ENCODE measurements at places on chromosomes 12 and 14. TPM values are rescaled to one million over a fixed set of nuclear protein-coding genes. Genes with fewer than 3 reads are reported as not detected.

Gene KRT6A
- not detected for total RNA-seq

Gene GDF3
- total RNA-seq = not detected

Gene CCDC175
- not detected for total RNA-seq

Gene RIPK3
- 0.32 TPM for total RNA-seq

Gene TCL1B
- total RNA-seq = not detected

Gene TWF1
- 224 TPM for total RNA-seq

Gene CLEC2B
- total RNA-seq = 40.6 TPM

Gene FAM216A
- 11.0 TPM for total RNA-seq

Gene SLCO1B1
- not detected for total RNA-seq

Gene KIF26A
- total RNA-seq = under 0.01 TPM

Gene RNASE3
- total RNA-seq = not detected

Gene GPRC5A
- 25.8 TPM for total RNA-seq

GRCh38 chr14:66152747-66153146 is 333.4 kb upstream of the CCDC196 start:
- no peak for DNase-seq

DNA sequence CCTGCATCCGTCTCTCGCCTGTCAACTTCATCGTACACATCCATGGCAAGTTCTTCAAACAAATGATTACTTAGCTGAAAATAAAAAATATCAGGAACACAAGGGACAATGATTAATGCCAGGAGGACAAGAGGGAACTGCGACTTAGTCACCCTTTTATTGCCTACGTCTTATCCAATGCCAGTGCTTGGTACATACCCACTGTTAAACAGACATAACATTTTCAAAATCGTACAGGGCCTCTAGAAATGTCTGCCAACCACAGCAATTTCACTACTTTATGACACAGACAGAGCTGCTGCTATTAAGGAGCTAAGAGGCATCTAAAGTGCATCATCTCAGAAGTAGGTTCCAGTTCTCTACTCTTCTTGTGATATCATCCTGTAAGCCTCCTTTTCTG is 34.6 kb downstream of the GIT2 start:
- DNase-seq = no peak

- peak; percentile 55 for DNase-seq
Observed at GRCh38 chr14:102778338-102779083, 1.3 kb downstream of the TRAF3 start.

- DNase-seq = no peak
Observed at GRCh38 chr14:70917633-70918032, 10.4 kb downstream of the PCNX1 start.

DNA sequence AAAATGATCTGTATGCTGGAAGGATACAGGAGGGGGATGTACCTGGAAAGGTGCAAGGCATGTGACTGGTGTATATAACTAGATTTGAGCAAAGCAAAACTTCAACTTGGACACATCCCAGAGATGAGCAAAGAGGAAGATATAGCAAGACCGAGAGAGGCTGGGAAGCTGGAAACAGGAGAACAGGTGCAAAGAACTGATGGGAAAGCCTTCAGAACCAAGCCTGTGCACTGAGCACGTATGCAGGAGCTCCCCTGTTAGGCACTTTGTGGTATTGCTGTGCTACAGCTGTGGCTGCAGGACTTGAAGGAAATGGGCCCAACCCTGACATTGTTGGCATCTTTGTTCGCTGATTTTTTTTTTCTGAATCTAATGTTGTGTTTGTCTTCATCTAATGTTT is 120.7 kb upstream of the PWP1 start:
- no peak for DNase-seq

- DNase-seq = no peak
Observed at GRCh38 chr12:44589697-44590096, 286.4 kb downstream of the NELL2 start.

DNA sequence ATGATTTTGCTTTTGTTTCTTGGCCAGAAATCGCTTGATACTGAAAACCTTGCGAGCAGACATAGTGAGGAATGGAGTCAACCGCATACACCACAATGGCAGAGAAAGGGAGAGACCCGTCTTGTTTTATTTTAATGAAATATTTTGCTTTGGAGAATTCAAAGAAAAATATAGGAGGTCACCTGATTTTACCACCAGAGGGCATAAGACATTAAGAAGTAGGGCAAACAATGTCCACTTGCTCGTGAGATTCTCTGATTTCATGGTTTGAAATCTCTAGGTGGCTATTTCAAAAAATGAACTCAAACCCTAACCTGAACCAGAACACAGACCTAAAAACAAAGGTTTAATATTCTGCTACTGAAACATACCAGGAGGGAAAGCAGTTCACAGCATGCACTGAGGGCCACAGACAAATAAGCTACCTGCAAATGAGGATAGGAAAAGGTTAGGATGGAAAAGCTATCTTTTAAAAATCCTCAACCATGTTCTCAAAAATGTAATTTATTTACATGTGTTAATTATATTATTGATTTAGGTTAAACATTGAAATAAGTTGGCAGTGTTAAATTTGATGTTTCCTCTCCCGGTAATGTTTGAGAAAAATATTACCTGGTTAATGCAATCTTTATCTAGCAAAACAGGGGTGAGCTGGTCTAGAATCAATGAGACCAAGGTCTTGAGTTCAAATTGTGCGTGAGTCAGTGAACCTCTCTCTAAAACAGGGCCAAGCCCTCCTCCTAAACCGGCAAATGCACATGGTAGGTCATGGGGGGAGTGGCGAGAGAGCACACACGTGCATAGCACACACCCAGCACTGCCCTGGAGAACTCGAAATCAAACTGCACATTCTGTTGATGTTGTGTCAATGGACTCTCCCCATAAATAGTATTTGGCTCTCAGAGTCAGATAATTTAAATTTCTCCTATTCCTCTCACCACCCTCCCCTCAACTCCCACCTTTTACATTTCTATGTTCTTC is 12.5 kb downstream of the IFNG-AS1 start:
- peak; percentile 8 for DNase-seq

DNA sequence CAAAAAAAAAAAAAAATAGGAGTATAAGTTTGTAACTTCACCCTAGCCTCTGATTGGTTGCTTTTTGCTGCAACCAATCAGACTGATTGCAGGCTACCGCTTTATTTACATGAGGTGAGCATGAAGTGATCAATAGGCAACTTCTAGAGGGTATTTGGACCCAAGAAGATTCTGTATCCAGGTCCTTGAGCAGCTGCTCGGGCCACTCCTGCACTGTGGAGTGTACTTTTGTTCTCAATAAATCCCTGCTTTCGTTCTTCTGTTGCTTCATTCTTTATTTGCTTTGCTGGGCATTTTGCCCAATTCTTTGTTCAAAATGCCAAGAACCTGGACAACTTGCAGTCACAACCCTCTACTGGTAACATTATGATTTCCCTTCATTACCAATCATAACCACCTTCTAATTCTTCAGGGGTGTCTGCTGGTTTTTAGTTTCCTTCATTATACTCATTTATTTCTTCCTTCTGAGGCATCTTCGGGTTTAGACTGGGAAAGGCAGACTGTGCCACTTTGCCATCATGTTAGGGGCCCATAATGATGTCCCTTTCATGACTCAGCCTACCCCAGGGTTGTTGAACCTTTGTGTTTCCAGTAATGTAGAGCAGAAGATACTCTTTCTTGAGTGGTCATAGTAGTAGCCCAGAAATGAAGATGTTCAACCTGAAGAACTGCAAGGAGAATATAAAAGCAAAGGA is 43.4 kb upstream of the LIMA1 start:
- peak; percentile 57 for DNase-seq

DNA sequence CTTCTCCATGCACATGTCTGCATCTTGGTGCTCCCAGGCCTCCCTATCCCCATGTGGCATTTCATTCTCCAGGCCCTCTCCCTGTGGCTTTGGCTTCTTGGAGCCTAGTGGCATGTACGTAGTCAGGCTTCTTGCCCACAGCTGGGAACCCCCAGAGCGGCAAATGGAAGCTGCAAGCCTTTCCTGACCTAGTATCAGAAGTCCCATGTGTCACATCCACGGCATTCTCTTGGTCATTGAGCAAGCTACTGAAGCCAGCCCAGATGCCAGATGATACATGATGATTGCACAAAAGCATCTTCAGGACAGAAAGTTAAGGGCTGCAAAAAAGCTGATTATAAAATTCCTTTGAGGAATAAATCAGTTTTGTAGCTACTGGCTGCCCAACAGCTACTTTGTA is 154.9 kb downstream of the PELI2 start:
- peak; percentile 9 for DNase-seq

DNA sequence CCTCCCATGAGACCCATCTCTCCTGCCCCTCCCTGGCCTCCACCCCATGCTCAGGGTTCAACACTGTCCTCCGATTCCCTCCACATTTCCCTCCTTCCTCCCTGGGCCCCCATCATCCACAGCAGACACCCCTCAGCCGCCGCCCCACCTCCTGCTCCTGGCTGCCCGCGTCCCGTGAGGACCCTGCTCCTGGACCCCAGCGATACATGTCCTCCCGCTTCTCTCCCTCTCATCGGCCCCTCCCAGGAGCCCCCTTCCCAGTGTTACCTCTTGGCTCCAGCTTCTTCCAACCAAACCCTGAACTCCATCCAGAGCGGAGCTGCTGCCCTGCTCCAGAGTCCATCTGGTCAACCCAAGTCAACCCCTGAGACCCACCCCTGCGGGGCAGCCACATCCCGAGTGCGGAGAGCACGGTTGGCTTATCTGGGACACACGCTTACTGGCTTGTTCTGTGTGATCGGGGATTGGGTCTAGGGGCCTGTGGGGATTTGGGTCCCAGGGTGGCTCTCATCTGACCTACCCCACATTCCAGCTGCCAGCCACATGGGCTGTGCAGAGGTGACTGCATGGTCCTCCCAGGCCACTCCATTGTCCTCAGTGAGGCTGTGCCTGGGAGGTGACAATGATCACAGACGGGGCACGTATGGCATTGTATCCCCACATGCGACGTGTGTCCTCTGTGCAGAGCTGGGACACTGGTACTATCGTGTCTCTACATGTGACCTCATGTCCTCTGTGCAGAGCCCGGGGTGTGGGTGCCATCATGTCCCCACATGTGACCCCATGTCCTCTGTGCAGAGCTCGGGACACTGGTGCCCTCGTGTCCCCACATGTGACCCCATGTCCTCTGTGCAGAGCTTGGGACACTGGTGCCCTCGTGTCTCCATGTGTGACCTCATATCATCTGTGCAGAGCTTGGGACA is 333.6 kb downstream of the ADGRD1 start:
- DNase-seq = no peak

GRCh38 chr12:89768586-89769482 is 60.2 kb upstream of the ATP2B1 start:
- peak; percentile 96 for DNase-seq

DNA sequence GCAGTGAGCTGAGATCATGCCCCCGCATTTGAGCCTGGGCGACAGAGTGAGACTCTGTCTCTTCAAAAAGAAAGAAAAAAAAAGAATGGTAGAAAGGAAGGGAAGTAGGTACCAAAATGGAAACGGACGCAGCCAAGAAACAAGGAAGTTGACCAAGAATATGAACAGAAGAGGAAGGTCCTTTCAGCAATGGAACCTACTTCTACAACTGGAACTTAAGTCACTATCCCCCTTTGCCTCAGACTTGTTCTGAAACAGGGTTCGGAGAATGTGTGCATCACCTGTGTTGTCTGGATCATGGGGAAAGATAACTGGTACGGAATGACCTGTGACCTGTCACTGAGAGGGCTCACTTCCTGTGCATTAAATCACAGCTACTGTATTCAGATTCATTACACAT is 43.9 kb upstream of the RNASE1 start:
- DNase-seq = no peak

- no peak for DNase-seq
Observed at GRCh38 chr12:101257357-101257756, 22.5 kb upstream of the UTP20 start.

- peak; percentile 58 for DNase-seq
Observed at GRCh38 chr14:101721951-101722661, 39.4 kb upstream of the PPP2R5C start.

GRCh38 chr14:99674064-99674650 is 9.9 kb upstream of the CYP46A1 start:
- DNase-seq = no peak

GRCh38 chr14:58283730-58284129 is 14.6 kb upstream of the ARID4A start:
- no peak for DNase-seq

DNA sequence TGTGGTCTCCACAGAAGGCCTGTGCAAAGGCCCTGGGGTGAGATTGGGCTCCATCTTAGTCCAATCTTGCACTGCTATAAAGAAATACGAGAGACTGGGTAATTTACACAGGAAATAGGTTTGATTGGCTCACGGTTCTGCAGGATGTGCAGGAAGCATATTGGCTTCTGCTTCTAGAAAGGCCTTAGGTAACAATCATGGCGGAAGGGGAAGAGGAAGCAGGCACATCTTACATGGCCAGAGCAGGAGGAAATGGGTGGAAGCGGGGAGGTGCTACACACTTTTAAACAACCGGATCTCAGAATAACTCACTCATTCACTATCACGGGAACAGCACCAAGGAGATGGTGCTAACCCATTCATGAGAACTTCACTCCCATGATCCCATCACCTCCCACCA is 55.4 kb downstream of the FAR2 start:
- DNase-seq = no peak

GRCh38 chr12:53518381-53518780 is 11.1 kb upstream of the NPFF start:
- DNase-seq = no peak

DNA sequence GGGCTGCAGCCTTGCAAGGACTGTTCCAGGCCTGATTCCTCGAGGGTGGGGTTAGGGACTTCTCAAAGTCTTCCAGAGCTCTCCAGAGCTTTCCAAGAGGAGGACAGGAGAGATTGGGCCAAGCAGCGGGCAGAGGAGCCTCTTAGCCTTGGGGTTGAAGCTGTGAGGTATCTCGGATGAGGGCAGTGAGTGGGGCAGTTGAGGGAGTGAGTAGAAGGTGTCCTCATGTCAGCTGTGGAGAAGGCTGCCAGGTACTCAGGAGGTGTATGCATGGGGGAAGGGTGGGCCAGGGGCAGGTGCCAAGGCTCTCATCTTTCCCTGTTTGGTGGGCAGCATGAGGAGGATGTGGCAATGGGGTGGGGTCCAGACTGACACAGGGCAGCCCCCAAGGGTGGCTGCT is 7.7 kb downstream of the KRT83 start:
- no peak for DNase-seq

GRCh38 chr14:105299654-105300541 is 903 bp downstream of the BRF1 start:
- DNase-seq = peak; percentile 26

DNA sequence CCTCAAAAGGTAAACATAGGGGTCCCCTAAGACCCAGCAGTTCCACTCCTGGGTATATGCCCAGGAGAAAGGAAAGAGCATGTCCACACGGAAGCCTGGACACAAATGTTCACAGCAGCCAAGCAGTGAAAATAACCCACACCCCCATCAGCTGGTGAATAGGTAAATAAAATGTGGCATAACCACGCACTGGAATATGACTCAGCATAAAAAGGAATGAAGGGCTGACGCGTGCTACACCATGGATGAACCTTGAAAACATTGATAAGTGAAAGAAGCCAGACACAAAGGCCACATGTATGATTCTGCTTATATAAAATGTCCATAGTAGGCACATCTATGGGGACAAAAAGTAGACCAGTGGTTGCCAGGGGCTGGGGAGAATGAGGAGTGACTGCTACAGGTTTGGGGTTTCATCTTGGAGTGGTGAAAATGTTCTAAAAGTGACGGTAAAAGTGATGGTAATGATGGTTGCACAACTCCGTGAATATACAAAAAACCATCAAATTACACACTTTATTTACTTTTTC is 3.8 kb upstream of the SCARB1 start:
- peak; percentile 79 for DNase-seq
